ENCODE measurements at places on chromosomes 4 and X.

GRCh38 chr4:35151816-35152572, 1092.3 kb downstream of the ARAP2 start:
- no peak for DNase-seq

- no peak for DNase-seq
Observed at GRCh38 chr4:165922747-165923146, 49.7 kb downstream of the TLL1 start.

DNA sequence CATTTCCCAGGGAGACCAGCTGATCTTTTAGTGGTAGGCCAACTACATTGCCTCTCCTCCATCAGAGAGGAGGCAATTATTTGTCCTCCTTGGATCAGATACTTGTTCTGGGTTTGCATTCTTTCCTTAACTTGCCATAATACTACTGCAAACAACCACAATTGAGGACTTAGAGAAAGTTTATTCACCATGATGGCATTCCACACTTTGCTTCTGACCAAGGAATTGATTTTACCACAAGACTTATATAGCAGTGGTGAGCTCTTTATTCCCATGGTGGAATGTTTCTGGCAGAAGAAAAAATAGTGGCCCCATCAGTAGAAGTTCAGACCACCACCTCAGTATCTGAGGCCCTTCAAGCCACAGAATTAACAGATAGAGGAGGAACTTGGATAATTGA, 123.9 kb upstream of the PPP3CA start:
- no peak for DNase-seq

DNA sequence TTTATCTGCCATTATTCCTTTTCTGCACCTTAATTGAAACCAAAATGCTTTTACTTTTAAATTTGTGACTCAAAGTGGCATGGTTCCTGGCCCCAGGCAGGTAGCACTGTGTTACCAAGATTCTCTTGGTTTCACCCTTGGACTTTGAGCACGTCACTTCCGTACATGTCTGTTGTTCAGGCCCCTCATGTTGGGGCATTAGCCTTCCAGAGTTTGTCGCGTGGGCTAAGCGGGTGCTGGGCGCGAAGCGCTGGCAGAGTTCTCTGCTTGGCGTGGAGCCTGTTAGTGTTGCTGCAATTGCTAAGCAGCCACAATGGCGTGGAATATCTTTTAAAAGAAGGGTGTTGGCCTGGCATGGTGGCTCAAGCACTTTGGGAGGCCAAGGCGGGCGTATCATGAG, 14.0 kb upstream of the TADA2B start:
- no peak for DNase-seq

GRCh38 chr4:124431653-124432192, 280.8 kb downstream of the ANKRD50 start:
- DNase-seq: no peak

DNA sequence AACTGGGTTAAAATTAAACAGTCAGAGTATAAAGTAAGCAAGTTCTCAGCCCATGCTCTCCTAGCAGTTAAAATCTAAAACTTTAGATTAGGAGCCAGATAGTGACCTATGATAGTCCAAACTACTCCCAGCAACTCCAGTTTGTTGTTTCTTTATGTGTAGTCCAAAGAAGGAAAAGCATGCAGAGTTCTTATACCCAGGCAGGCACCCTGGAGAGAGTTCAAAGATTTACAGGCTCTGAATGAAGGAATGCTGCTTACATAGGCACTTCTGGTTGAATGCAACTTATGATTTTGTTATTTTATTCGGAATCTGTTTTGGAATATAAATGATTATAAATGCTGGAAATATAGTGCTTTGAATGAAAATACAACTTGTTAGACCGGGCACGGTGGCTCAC, 67.2 kb downstream of the GPAT3 start:
- no peak for DNase-seq

DNA sequence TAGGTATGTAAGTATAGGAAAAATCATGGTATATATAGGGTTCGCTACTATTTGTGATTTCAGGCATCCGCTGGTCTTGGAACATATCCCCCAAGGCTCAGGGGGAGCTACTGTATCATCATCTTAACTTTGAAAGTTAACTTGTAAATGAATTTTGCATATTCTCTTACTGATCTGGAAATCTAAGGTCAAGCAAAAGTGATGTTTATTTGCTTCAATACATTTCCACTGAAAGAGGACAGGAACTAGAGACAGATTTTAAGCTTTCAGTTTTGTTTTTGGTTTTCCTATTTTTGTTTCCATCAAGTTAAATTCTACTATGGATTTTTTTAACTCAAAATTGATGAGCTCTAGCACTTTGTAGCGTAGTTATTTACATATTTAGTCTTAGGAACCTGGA, 56.2 kb downstream of the NAF1 start:
- no peak for DNase-seq

GRCh38 chr4:51853027-51853682, 10.2 kb downstream of the DCUN1D4 start:
- no peak for DNase-seq

DNA sequence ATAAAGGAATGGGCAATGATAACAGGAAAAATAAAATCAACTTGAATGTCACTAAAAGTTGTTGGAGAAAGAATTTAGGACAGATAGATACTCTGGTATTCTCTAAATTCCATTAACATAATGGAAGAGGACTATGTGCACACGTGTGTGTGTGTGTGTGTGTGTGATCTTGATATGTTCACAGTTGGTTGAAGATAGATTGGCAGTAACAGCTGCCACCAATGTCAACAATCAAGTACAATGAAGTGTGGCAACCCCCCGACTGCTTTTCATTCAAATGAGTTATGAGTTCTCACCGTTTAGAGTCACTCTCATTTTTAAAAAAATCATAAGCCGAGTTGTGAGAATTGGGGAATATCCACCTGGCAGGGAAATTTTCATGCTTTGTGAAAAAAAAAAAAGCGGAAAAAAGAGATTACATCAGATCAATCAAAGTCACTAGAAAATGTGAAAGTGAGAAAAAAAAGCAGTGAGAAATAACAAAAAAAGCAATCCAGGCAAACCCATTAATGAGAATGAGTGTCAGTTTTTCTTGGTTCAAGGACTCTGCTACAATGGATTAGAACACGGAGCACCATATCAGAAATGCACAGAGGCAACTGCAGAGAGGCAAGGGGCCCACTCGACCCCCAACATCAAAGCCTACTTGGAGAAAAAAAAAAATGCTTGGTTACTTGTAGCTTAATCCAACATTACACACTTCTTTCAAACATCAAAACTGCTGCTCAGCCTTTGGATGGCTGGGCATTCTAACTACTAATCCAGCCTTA, 414.9 kb upstream of the PITX2 start:
- no peak for DNase-seq

GRCh38 chrX:48514868-48515460, 6.2 kb downstream of the PORCN start:
- DNase-seq: no peak

DNA sequence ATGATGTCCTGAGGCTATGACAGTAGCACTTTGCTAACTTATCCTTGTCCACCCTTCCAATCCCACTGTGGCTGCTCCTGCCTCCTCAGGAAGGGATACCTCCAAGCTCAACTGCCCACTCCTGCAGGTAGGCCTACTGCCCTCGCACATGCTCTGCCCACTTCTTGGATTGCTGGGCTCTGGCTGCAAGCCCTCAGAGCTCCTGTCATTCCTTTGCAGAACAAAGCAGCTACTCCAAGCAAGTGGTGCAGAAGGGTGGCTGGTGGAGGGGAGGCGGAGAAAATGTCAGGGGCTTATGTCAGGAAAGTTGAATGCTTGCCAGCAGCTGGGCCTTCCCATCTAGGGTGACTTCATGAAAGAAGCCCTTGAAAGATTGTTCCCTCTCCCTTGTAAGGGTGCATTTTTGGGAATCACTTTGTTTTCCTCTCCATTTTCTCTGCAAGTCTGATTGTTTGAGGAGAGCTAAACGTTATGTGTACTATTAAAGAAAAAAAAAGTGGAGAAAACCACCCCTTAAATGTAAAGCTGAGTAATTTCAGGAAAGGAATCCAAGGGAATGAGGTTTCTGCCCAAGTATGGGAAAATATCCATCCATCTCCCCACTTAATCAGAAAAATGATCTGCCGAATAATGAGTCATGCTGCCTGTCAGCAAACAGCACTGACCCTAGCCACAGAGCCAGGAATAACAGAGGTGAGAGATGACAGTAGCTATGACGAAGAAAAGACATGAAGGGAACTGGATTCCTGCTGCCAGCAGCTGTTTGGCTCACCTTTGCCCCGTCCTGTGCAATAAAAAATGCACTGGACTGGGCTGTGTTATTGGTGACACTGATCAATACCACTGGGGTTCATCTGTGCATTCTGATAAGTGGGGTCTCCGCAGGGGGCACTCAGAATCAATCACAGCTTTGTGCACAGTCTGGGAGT, 102.0 kb downstream of the RTL5 start:
- peak; percentile 42 for DNase-seq

- no peak for DNase-seq
Observed at GRCh38 chrX:8861908-8862307, 60.7 kb upstream of the FAM9A start.

DNA sequence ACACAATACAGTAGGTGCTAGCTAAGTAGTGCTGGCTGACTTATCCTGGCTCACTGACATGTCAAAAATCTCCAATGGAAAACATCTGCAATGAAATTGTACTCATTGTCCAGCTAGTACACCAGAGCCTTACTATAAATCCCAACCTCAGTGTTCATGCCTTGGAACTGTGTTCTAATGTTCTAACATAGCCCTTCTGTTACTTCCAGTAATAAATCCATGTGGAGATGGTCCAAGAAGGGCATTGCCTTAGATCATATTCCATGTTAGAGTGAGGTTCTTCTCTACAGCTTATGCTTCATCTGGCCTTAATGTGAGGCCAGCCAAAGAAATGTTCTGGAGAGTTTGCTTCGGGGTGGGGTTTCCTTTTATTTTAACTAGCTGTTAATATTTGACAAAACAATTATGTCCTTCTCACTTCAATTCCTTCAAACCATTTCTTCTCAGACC, 25.1 kb downstream of the ENOX2 start:
- no peak for DNase-seq

DNA sequence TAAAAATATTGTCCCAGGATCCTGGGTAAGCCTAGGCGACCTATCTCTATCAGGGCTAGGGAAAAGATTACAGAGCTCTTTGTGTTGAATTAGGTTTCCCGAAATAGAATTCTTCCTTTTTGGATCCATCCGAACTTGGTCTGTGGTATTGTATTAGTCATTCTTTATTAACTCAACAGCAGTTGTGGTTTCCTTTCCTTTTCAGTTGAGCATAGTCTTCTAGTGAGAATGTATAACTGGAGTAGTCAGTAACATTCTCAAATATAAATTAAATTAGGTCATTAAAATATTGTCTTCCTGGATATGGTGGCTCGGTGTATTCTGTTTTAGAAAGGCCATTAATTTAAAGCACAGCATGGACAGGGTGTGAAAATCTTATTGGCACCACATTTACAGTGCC, 520.4 kb downstream of the NLGN4X start:
- DNase-seq: no peak

DNA sequence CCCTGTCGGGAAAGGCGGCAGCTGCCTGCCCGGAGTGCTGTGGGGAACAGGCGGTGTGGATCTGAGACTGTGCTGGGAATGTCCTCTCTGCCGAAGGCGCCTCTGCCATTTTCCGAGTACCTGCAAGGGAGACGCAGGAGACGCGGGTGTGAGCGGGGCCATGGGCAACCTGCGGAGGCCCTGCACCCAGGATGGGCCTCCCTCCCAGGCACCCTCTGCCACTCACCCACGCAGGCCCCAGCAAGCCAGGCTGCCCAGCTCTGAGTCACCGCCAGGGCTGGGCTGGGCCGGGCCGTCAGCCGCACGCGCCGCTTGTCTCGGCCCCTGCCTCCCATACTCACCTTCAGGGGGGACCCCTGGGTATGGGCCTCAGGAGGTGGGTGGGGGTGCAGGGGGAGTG, 3.5 kb upstream of the FGFR3 start:
- DNase-seq: no peak

- DNase-seq: no peak
Observed at GRCh38 chrX:9816084-9816700, 30.0 kb downstream of the SHROOM2 start.

DNA sequence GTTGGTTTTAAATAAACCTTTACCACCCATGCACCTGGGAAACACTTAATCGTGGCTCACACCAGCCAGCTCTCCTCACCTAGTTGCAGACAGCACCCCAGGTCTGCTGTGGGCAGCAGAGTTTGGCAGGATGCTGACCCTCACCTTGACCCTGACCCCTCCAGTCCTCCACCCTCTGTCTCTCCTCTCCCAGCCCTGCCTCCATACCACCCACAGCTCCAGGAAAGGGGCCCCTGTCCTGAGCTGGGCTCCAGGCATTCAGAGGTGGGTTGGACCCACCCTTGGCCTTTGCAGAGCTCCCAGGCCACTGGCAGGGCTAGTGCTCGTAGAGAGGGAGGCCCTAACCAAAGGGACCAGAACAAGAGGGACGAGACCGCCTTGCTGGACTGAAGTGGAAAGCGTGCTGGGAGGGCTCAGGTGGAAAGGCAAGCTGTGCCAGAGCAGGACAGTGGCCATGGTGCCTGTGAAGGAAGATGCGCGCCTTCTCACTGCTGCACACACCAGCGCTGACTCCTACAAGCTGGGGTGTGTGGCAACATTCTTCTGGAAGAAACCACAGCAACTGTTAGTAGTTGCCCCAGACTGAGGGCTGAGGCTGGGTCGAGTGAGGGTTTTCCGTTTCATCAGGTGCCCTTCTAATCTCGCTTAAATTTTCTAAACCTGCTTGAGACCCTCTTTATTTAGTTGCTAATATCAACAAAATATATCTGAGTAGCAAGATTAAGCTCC, 10.7 kb upstream of the S100P start:
- DNase-seq: no peak

DNA sequence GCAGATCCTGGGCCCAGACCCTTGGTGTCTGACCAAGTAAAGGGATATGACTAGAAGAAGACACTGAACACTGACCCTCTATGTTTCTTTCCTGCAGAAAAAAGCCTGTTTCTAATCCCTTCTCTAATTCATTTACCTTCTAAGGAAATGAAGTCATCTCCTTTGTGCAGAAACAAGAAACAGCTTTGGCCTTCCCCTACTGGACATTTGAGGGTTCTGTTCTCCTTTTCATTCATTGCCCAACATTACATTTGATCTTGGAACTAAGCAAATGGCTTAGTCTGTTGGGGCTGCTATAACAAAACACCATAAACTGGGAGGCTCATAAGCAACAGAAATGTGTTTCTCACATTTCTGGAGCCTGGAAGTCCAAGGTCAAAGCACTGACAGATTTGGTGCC, 20.0 kb downstream of the HCCS start:
- no peak for DNase-seq

GRCh38 chr4:184702114-184702513, 31.8 kb downstream of the CENPU start:
- DNase-seq: no peak

- DNase-seq: no peak
Observed at GRCh38 chrX:120456973-120457372, 12.1 kb downstream of the LAMP2 start.

- no peak for DNase-seq
Observed at GRCh38 chr4:180398564-180398963, 1844.6 kb upstream of the TENM3 start.

- no peak for DNase-seq
Observed at GRCh38 chr4:81811562-81812293, 340.0 kb upstream of the RASGEF1B start.

GRCh38 chr4:148065075-148065474, 333.2 kb downstream of the ARHGAP10 start:
- DNase-seq: no peak
